Stimulated activated CD8-positive, alpha-beta memory T cell treated with anti-CD3 and anti-CD28 coated beads, Interleukin-7, amount 100 ng/mL, for 1 hour (primary cell): ENCODE measurements at places on chromosomes 6 and 20.

DNA sequence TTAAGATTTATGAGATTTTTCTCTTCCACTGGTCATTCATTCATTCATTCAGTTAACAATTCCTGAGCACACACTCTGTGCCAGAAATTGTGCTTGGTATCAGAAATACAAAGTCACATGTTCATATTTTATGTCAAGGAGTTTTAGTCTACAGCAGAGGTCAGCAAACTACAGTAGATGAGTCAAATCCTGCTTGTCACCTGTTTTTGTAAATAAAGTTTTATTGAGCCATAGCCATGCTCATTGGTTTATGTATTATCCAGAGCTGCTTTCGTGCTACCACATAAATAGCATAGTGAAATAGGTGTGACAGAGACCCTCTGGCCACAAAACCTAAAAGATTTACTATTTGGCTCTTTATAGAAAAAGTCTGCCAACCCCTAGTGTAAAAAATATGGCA, 46.8 kb downstream of the THEMIS start:
- DNase-seq, result no peak

GRCh38 chr20:1813101-1813529, 82.1 kb upstream of the SIRPA start:
- no peak for DNase-seq

GRCh38 chr6:136511926-136512325, 38.3 kb downstream of the MAP7 start:
- no peak for DNase-seq

DNA sequence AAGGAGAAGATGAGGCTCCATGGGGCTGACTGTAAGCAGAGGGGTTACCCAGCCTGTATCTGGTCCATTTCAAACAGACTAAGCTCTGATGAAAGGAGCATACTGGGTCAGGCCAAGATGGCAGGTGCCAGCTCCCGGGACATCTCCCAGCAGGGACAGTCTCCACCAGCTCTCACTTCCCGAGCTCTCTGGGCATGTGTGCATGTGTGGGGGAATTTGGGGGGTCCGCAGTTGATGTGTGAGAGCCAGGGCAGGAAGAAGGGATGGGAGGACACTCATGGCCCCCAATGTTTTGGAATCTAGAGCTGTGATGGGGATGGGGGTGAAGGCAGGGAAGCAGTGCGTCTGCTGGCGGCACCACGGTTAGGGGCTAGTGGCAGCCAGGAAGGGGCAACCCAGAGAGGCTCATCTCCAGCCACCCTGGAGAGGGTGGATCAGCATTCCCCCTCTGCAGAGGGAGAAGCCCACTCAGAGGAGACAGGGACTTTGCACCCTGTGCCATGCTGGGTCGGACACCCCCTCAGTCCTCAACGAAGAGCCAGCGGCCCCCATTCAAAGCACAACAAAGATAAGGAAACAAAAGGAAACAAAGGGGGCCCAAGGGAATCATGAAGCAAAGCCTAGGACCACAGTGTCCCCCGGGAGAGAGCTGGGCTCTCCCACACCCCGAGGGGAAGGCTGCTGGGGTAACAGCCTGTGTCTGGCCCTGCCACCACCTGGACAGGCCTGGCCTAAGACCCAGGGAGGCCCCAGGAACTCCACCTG, 52.4 kb downstream of the DSTN start:
- DNase-seq, result no peak

DNA sequence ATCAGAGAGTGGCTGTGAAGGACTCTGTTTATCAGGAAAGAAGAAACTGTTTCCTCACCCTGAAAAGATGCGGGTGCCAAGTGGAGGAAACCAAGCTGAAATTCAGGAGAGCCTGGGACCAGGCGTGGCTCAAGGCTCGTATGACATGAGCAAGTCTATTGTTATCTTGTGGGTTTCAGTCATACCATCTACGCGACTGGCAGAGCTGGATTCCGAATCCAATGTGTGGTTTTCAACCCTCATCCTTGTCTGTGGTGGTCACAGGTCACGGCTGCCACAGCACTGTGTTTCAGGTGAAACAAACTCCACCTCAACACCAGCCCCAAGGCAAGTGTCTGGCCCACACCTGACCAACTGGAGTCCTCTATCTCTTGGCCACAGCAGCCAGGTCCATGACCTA, 9.1 kb downstream of the MC3R start:
- DNase-seq, result no peak

DNA sequence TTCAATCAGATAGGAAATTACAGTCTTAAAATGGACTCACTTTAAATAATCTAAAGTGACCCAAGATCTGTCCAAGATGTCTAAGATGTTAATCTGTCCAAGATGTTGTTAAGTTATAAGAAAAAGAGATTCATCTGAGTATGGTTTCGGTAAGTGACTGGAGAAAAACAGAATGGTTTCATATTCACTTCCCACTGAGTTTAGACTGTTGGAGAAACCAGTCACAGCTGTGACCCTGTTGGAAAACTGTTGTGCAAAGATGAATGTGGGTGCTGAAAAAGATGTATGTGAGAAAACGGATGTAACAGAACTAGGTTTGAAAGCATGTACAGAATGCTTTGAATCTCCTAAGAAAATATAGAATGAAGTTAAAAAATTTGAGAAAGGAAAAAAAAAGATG, 325.9 kb downstream of the COL12A1 start:
- DNase-seq, result no peak
